Adipose tissue (tissue), 3 donors: ENCODE measurements at places on chromosomes 5 and 9. TPM values are rescaled to one million over a fixed set of nuclear protein-coding genes. Genes with fewer than 3 reads are reported as not detected.

CDH9 gene
- polyA plus RNA-seq, result not detected

IFNA21 gene
- polyA plus RNA-seq, result not detected

C9orf153 gene
- polyA plus RNA-seq, result not detected

TAF11L5 gene
- polyA plus RNA-seq, result not detected

DPP7 gene
- 132 TPM for polyA plus RNA-seq

SLC6A19 gene
- 0.07 TPM for polyA plus RNA-seq

FGFR4 gene
- polyA plus RNA-seq, result 0.98 TPM

TBC1D9B gene
- polyA plus RNA-seq, result 82.3 TPM

EGR1 gene
- 703 TPM for polyA plus RNA-seq

ARRDC3 gene
- polyA plus RNA-seq, result 40.0 TPM

SLC6A18 gene
- not detected for polyA plus RNA-seq

FAT2 gene
- polyA plus RNA-seq, result 0.12 TPM

PLAC8L1 gene
- 0.24 TPM for polyA plus RNA-seq

KIF4B gene
- polyA plus RNA-seq, result not detected

CNTNAP3B gene
- 1.7 TPM for polyA plus RNA-seq

RANBP3L gene
- 0.12 TPM for polyA plus RNA-seq

OR1Q1 gene
- not detected for polyA plus RNA-seq

DOK3 gene
- polyA plus RNA-seq, result 15.1 TPM

CYLC2 gene
- polyA plus RNA-seq, result not detected

TMEM141 gene
- polyA plus RNA-seq, result 89.2 TPM

NEUROG1 gene
- not detected for polyA plus RNA-seq

TAS2R1 gene
- polyA plus RNA-seq, result not detected

TOMM5 gene
- polyA plus RNA-seq, result 120 TPM

UCK1 gene
- polyA plus RNA-seq, result 25.4 TPM

SLC34A3 gene
- polyA plus RNA-seq, result 0.04 TPM

PCDHB5 gene
- 5.8 TPM for polyA plus RNA-seq

CA9 gene
- polyA plus RNA-seq, result 45.4 TPM

CDHR2 gene
- polyA plus RNA-seq, result 0.11 TPM

PRDM9 gene
- polyA plus RNA-seq, result not detected

ATOSB gene
- polyA plus RNA-seq, result 15.5 TPM
